Left renal cortex interstitium (tissue), 4 donors: ENCODE measurements at places on chromosomes 3 and 15.

DNA sequence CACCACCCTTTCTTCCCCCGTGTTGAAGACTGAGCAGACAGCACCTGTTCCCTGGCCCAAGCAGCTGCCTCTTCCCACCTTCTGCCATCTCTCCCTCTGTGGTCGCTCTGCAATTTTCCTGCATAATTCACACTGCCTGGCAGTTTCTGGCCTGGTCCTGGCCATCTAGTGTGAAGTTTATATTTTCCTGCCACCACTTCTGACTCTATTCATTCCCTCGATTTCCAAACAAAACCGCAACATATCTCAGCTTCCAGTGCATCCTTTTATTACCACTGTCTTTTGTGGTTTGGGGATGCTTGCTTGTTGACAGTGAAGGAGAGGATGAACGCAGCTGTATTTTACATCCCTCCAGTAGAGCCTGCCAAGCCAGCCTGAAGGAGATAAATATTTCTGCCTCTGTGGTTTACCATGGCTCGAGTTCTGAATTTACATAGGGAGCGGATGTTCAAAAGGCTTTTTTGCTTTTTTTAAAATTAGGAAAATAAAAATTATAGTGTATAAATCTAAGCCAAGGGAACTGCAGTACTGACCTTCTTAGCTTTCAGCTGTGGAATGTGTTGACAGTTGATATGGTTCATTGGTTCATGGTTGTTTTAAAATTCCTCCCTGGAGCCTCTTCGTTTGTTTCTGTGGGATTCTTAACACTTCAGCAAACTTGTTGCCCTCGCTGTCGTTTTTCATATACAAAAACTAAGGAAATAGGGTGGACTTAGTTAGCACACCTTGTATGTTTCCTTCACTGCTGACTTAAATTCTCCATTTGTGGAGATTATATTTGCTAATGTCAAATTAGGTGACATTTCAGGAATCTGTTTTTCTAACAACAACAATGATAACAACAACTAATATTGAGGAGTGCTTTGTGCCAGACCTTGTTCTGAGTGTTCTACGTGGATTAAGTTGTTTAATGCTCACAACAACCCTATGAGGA, 250.5 kb downstream of the ADAMTSL3 start:
- DNase-seq: peak; percentile 48

DNA sequence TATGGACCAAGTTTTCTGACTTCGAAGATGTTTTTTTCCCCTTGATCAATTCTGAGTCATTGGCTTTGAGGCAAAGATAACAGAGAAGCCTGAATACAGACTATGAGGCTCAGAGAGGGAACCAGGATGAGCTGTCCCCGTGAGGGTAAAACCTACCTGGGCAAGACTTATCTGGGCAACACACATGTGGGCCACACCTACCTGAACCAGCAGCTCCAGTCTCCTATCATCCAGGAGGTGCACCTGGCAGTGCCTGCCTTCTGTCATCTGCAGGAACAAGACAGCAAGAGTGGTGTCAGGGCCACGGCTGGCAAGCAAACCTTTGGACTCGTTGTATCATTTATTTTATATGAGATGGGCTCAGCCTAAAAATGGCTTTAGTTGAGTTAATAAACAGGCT, 72.6 kb downstream of the FRMD4B start:
- DNase-seq: no peak

GRCh38 chr3:134754768-134755559, 40.1 kb upstream of the EPHB1 start:
- DNase-seq: no peak

GRCh38 chr3:139222100-139222657, 121.6 kb upstream of the MRPS22 start:
- DNase-seq: no peak

DNA sequence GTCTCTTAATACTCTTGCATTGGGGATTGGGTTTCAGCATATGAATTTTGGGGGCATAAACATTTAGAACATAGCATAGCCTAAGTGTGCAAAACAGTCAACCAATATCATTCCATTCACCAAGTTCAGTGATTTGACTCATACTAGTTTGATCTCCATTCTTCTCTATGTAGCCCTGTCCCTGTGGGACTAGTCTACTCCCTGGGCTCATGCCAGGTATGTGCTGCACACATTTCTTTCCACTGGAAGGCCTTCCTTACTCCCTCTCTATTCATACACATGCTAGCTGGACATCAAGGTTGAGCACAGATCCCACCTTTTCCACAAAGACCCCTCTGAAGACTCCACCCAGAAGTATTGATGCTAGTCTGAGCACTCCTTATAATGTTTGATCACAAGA, 5.1 kb downstream of the ZDHHC23 start:
- DNase-seq: no peak

- DNase-seq: no peak
These were observed 13.3 kb upstream of the PLXNA1 start for GRCh38 chr3:126969586-126969985.

- DNase-seq: no peak
These were observed 41.4 kb upstream of the INSYN1 start for GRCh38 chr15:73794443-73795133.

- DNase-seq: no peak
These were observed 1.4 kb downstream of the PEAK1 start for GRCh38 chr15:77418391-77418965.

GRCh38 chr3:107421170-107421792, 44.0 kb downstream of the CCDC54 start:
- peak; percentile 69 for DNase-seq

GRCh38 chr15:101250873-101251829, 697 bp downstream of the CHSY1 start:
- DNase-seq: no peak

GRCh38 chr15:67508407-67508806, 12.5 kb upstream of the C15orf61 start:
- DNase-seq: no peak
